ENCODE measurements at places on chromosomes 5 and 9.

DNA sequence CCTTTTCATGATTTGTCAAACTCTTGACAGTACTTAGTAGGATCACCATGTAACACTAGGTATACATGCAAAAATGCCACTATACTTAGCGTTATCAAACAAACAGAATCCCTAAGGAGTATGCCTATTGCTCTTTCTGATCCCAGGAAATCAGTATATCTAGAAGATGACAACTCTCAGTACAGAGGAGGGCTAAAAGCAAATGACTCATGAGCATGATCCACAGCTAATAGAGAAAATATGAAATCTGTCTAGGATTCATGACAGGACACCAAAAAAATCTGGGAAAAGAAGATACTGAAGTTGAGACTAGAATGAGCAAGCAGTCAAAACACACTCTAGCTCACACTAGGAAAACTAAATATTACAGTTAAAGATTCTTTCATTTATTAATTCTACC, 89.2 kb downstream of the RAPGEF6 start:
- DNase-seq: no peak

DNA sequence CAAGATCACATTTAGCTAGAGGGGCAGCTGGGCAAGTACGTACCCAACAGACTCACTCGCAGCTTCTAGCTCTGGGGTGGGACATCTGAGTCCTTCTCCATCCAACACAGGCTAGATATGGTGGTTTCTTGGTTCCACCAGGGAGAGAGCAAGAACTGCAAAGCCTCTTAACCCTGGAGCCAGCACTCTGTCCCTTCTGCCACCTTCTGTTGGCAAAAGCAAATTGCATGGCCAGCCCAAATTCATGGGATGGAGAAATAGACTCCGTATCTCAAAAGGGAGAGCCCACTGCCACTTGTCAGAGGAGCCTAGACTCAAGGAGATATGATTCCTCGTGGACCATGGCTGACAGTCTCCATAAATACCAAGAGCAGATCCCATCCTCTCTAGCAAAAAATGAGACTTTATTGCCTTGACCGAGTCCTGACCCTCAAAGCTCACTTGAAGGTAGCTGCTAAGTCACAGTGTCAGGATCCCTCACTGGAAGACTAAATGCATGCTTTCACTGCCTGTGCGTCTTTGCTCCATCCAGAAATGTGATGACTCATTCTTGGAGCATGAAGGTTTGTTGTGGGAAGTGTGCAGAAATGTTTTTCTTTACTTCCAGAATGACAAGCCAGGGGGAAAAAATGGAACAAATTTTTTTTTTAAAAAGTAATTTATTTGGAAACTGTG, 28.8 kb upstream of the ROR2 start:
- DNase-seq: no peak

DNA sequence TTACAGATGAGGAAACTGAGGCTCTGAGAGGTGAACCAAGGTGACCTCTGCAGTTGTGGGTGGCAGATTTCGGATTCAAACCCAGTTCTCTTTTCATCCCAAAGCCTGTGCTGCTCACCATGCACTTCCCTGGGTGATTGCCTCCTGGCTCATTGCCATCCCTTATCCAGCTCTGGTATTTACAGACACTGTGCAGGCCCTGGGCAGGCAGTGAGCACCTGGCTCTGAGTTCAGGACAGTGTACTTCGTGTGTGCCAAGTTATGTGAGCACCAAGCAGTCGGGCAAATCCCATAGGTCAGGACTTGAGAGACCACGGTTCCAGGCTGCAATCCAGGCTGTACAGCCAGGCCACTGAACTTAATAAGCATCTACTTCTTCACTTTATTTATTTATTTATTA, 1.4 kb downstream of the LRSAM1 start:
- DNase-seq: no peak

DNA sequence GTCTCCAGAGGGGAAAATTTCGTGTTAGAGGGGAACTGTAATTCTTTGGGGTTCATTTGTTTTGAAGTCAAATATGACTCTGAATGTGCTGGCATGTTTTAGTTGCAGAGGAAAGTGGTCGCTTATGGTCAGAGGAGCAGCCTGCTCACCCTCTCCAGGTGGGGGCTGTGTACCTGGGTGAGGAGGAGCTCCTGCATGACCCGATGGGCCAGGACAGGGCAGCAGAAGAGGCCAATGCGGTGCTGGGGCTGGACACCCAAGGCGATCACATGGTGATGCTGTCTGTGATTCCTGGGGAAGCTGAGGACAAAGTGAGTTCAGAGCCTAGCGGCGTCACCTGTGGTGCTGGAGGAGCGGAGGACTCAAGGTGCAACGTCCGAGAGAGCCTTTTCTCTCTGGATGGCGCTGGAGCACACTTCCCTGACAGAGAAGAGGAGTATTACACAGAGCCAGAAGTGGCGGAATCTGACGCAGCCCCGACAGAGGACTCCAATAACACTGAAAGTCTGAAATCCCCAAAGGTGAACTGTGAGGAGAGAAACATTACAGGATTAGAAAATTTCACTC, 13.5 kb downstream of the TXNDC15 start:
- DNase-seq: no peak

DNA sequence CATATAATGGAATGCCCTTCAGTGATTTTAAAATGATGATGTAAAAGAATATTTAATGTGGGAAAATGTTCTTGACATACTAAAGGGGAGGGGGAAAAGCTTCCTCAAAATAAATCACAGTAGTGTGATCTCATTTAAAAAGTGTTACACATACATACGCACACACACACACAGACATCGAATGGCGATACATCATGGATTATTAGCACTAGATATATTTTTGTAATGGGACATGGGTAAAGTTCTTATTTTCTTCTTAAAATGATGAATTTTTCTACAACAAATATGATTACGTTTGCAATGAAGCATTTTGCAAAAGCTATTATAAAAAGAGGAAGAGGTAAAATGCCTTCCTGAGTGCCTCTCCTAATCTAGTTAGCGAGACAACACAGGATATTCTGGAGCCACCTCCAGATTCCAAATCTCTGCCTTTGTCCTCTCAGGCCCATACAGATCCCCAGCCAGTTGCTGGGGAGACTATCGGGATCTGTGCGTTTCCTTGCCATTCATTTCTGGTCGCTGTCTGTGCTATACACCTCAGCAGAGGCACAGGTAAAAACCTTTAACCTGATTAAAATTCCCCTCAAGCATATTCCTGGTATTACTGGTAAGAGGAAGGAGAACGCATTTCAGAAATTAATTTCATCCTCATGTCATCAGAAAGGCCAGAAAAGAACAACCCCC, 69.6 kb downstream of the SLC28A3 start:
- DNase-seq: peak; percentile 4

DNA sequence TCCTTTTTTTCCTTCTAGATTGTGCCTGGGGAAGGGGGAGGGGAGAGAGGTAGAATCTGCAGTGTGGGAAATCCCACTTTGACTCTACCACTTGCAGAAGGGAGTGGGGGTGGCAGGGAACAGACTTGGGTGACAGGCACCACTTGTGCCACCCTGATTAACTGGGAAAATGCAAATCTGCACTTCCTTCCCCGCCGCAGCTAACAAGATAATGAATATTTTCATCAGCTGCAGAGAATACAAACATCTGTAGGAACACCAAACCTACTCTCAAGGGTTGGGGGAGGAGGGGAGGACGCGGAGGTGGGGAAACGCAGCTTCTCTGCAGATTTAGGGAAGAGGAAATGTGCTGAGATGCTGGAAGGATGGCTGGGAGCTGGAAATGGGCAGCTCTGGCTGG, 73.5 kb downstream of the TRIM32 start:
- peak; percentile 16 for DNase-seq

GRCh38 chr9:84123648-84124406, 143.2 kb downstream of the RMI1 start:
- DNase-seq: no peak

DNA sequence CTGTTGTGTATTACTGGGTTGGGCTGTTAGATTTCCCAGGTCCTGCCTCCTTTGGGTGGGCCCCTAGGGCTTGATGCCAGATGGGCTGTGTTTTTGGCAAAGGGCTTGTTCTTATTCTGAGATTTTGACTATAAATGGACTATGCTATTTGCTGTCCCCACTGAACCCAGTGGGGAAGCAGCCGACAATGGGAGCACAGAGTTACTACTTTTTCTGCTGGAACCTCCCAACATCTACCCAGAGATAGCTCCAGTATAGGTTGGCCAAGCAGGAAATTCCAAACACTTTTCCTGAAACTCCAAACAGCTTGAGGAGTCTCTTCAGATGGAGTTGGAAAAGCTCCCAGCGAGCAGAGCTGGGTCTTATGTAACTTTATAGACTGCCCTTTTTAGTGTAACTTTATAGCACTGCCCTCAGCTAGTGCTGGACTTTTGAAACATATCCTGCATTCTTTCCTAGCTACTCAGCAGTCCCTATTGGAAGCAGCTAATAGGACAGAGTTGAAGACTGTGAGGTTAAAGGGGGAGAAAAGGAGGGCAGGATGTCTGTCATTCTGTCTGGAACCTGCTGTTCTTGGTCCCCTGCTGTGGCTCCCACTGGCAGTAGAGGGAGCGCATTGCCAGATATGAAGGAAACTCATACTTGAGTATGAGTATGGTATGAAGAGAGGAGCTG, 21.0 kb downstream of the RUSC2 start:
- no peak for DNase-seq

GRCh38 chr5:56816546-56817081, 1.3 kb downstream of the MAP3K1 start:
- DNase-seq: no peak

- no peak for DNase-seq
These were observed 263.9 kb downstream of the NR3C1 start for GRCh38 chr5:143139585-143139984.

- no peak for DNase-seq
These were observed 69.5 kb upstream of the IER5L start for GRCh38 chr9:129247285-129248153.

GRCh38 chr5:150402229-150402773, 10.4 kb downstream of the CD74 start:
- no peak for DNase-seq

GRCh38 chr5:43839218-43839617, 236.2 kb downstream of the NNT start:
- no peak for DNase-seq

Data from putamen (tissue), 1 donor.